Activated naive CD8-positive, alpha-beta T cell treated with anti-CD3 and anti-CD28 coated beads, Interleukin-2, amount 50 U/mL, for 24 hours (primary cell): ENCODE measurements at places on chromosomes 13 and 19.
A peak's percentile ranks its signal among the peaks of the same experiment; 100 is the strongest.

DNA sequence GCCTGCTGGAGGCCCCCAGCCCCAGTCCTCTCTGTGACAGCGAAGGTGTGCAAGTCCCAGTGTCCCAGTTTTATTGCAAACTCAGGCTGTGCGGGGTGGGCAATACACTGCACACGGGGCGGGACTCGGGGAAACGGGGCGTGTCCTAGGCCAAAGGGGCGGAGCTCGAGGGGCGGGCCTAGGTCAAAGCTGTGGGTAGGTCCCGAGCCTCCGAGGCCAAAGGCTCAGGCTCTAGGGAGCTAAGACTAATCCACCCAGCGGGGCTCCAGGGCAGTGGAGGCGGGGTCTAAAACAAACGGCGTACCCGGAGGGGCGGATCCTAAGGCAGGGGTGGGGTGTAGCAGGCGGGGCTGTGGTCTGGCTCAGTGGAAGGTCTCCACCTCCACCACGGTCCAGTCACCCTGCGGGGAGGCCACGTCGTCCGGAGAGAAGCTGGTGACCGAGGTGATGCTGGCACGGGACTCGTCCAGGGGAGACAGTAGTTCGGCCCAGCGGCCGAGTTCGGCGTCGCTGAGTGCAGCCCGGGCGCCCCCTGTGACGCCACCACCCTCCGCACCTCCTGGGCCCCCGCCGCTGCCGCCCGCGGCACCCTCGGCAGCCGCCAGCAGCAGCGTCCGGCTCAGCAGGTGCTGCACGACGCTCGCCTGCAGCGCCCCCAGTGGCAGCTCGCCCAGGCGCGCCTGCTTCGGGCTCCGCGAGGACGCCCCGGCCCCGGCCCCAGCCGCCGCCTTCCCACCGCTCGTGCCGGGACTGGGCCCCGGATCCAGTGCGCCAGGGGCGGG, 5.3 kb downstream of the PRR36 start:
- DNase-seq, result peak; percentile 84
- peak overlapping the region; percentile 65 for H3K4me3 ChIP-seq
- H3K27ac ChIP-seq, result peak overlapping the region; percentile 42
- H3K36me3 ChIP-seq, result no peaks in the 10 kb centered on the region
- H3K27me3 ChIP-seq, result peaks cover 51% of the 10 kb centered on the region

DNA sequence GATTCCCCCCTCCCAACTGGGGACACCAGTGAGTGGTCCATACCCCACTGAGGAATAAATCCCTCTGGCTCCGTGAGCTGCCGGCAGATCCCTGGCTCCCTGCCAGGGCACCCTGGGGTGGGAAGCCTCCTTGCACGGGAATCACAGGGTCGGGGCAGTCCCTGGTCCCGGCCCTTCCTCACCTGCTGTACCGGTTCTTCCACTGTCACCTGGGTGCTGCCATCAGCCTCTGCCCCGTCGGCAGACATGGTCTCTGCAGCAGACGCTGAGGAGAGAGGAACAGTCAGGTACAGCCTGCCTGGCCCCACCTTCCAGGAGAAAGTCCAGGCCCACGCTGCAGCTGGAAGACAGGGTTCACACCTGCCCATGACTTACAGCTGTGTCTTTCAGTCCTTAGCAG, 6.3 kb downstream of the PLIN3 start:
- DNase-seq, result no peak
- no peaks in the 10 kb centered on the region for H3K27me3 ChIP-seq
- no peak overlapping the region for H3K27ac ChIP-seq

- H3K4me3 ChIP-seq, result no peak overlapping the region
- DNase-seq, result no peak
- peaks cover 15% of the 10 kb centered on the region for H3K4me1 ChIP-seq
Measured at GRCh38 chr19:40264314-40265054, 20.7 kb downstream of the AKT2 start.

DNA sequence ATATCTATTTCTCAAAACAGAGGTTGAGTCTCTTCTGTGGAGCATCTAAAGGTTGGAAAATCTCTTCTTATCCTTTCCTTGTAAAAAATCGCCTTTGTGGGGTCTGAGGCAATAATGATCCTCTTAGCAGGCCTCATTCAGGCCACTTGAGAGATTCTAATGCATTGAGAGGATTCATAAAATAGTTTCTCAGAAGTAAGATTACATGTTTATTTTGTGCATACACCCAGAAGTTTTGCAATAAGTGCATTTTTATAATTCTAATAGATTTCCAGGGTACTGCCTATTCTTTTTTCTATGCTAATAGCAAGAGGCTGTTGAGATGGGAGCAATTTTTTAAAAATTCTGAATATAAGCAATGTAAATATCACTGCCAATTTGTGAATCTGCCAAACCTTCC, 342.2 kb upstream of the KLF12 start:
- H3K4me3 ChIP-seq, result no peak overlapping the region
- DNase-seq, result no peak
- H3K4me1 ChIP-seq, result no peaks in the 10 kb centered on the region
- no peak overlapping the region for H3K27ac ChIP-seq

DNA sequence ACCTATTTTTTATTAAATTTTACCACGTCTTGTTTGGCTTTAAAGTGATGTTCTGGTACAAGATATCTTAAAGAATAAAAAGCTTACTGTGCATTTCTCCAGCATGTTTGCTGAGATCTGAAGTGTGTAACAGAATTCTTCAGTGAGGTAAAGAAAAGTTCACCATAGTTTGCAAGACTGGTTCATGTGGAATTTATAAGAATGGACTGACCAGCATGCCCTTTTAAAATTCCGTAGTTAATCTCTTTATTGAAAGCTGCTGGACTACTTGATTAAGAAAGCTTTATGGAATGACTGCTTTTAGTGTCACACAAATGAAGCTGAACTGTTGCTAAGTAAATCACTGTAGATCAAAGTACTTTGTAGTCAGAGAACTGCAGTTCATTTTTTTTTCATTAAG, 119.2 kb downstream of the GPC6 start:
- DNase-seq, result no peak
- no peaks in the 10 kb centered on the region for H3K4me1 ChIP-seq
- H3K4me3 ChIP-seq, result no peak overlapping the region
- no peaks in the 10 kb centered on the region for H3K27me3 ChIP-seq
- no peak overlapping the region for H3K27ac ChIP-seq
- H3K36me3 ChIP-seq, result no peaks in the 10 kb centered on the region

GRCh38 chr19:16135430-16136127, 7.9 kb upstream of the HSH2D start:
- DNase-seq, result no peak

DNA sequence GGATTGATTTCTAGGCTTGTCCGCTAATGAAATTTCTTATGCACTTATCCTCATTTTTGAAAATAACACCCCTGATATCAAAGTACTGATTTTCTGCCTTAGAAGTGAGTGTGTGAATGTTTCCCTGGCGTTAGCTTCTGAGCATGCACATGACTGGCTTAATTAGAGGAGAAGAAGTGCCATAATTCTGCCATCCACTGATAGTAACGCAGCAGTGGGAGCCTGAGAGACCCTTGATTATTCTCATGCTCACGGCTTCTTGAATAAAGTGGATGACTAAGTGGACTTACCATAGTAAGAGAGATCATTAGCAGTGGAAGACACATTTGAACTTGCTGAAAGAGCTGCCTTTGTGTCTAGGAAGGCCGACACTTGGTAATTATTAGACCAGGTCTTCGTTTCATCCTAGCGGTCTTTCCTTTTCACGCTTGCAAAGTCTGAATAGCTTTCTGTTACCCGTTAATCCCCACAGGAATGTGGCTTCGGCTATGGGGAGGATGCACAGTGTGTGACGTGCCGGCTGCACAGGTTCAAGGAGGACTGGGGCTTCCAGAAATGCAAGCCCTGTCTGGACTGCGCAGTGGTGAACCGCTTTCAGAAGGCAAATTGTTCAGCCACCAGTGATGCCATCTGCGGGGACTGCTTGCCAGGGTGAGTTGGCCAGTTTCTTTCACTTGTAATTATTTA, 45.3 kb downstream of the TNFRSF19 start:
- no peaks in the 10 kb centered on the region for H3K4me1 ChIP-seq
- DNase-seq, result no peak
- peaks cover 8% of the 10 kb centered on the region for H3K27me3 ChIP-seq
- H3K27ac ChIP-seq, result no peak overlapping the region

DNA sequence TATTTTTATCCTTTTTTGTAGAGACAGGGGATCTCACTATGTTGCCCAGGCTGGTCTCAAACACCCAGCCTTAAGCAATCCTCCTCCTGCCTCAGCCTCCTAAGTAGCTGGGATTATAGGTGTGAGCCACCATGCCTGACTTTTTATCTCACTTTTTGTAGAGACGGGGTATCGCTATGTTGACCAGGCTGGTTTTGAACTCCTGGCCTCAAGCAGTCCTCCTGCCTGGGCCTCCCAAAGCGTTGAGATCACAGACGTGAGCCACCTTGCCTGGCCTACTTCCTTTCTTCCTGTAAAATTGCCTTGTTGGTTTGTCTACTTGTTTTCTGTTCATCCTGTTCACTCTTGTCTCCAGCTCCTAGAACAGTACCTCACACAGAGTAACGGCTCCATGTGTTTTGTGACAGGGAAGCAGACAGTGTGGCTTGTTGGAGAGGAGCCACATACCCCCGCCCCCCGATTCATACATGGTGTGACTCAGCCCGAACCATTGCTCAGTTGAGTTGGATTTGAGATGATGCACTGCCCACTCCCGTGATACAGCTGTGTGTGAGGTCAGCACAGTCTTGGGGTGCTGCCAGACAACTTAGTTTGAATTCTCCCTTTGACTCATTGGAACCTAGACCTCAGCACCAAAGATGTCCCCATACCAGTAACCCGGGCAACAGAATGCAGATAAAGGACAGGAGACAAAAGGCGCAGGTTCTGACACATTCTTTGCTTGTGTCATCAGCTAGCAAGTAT, 34.2 kb downstream of the GPR42 start:
- no peak overlapping the region for H3K4me3 ChIP-seq
- DNase-seq, result peak; percentile 66

- H3K36me3 ChIP-seq, result peaks cover under 1% of the 10 kb centered on the region
- H3K27me3 ChIP-seq, result no peaks in the 10 kb centered on the region
- peak overlapping the region; percentile 83 for H3K4me3 ChIP-seq
- peak overlapping the region; percentile 41 for H3K27ac ChIP-seq
Measured at GRCh38 chr19:1026783-1027649, 608 bp downstream of the CNN2 start.

- no peak overlapping the region for H3K4me3 ChIP-seq
- H3K27ac ChIP-seq, result no peak overlapping the region
- no peak for DNase-seq
- H3K4me1 ChIP-seq, result no peaks in the 10 kb centered on the region
- H3K36me3 ChIP-seq, result peaks cover 2% of the 10 kb centered on the region
- H3K27me3 ChIP-seq, result no peaks in the 10 kb centered on the region
Measured at GRCh38 chr13:31236211-31236786, 36.5 kb downstream of the B3GLCT start.

DNA sequence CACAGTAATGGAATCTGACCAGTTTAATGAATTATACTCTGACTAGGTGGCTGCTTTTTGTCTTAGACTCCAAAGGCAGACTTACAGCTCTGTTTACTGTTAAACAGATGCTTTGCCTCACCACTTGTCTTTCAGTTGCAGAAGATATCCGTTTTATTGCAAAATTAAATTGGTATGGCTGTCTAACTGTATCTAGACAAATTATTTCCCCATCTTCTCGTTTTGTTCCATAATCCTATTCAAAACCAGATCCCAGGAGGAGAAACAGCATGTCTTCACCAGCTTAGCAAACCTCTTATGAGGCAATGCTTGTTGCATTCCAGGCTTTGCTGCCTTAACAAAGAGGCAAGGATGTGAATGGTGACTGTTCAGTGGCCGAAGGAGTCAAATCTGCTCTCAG, 215.6 kb downstream of the TDRD3 start:
- no peaks in the 10 kb centered on the region for H3K36me3 ChIP-seq
- H3K27me3 ChIP-seq, result peaks cover 3% of the 10 kb centered on the region
- DNase-seq, result no peak
- no peak overlapping the region for H3K27ac ChIP-seq

- H3K27me3 ChIP-seq, result peaks cover 10% of the 10 kb centered on the region
- peak overlapping the region; percentile 100 for H3K27ac ChIP-seq
- H3K4me1 ChIP-seq, result peaks cover 68% of the 10 kb centered on the region
Measured at GRCh38 chr13:41061914-41062837, 867 bp downstream of the WBP4 start.

GRCh38 chr19:23999821-24000610, 85.3 kb downstream of the ZNF726 start:
- no peaks in the 10 kb centered on the region for H3K4me1 ChIP-seq
- H3K4me3 ChIP-seq, result no peak overlapping the region
- no peak overlapping the region for H3K27ac ChIP-seq
- peaks cover 2% of the 10 kb centered on the region for H3K36me3 ChIP-seq
- H3K27me3 ChIP-seq, result no peaks in the 10 kb centered on the region
- DNase-seq, result no peak

- H3K27ac ChIP-seq, result no peak overlapping the region
- H3K4me1 ChIP-seq, result peaks cover 35% of the 10 kb centered on the region
- H3K27me3 ChIP-seq, result no peaks in the 10 kb centered on the region
- no peak overlapping the region for H3K4me3 ChIP-seq
Measured at GRCh38 chr19:7994114-7994513, 11.3 kb downstream of the ELAVL1 start.

DNA sequence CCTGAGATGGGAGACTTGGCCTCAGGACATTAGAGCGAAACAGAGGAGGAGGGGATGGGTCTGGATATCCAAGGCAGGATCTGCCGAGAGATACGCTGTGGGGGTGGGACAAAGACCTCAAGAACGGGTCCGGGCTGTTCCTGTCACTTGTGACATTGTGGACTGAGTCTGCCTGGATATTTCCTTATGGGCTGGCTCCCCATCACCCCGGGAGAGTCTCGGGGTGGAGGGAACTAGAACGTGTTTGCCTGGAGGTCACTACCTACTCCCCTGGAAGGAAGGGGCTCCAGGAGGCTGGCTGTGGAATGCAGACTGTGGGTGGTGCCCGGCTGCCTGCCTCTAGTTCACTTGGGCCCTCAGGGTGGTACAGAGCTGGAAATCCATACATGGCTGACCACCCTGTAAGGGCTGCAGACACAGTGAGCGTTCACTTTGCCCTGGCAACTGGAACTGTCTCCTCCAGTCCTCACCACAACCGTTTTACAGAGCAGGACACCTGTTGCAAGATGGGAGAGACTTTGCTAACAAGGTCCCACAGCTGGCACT, 26.4 kb downstream of the DNM2 start:
- no peak for DNase-seq
- H3K27me3 ChIP-seq, result no peaks in the 10 kb centered on the region
- H3K4me3 ChIP-seq, result no peak overlapping the region
- H3K36me3 ChIP-seq, result peaks cover 12% of the 10 kb centered on the region
- H3K4me1 ChIP-seq, result peaks cover 54% of the 10 kb centered on the region
- no peak overlapping the region for H3K27ac ChIP-seq

GRCh38 chr13:39411511-39411910, 191.5 kb downstream of the LHFPL6 start:
- DNase-seq, result no peak
- peaks cover 6% of the 10 kb centered on the region for H3K27me3 ChIP-seq
- H3K36me3 ChIP-seq, result no peaks in the 10 kb centered on the region
- peaks cover 1% of the 10 kb centered on the region for H3K4me1 ChIP-seq
- no peak overlapping the region for H3K27ac ChIP-seq

GRCh38 chr13:46810440-46810839, 13.5 kb upstream of the ESD start:
- H3K36me3 ChIP-seq, result peaks cover 12% of the 10 kb centered on the region
- H3K27me3 ChIP-seq, result peaks cover 12% of the 10 kb centered on the region
- no peak for DNase-seq
- H3K27ac ChIP-seq, result no peak overlapping the region
- no peak overlapping the region for H3K4me3 ChIP-seq
- H3K4me1 ChIP-seq, result peaks cover 5% of the 10 kb centered on the region
